ENCODE measurements at places on chromosomes 5 and 9.

GRCh38 chr5:124395926-124396325 is 350.5 kb downstream of the ZNF608 start:
- DNase-seq = no peak

GRCh38 chr5:43008363-43009153 is 31.6 kb downstream of the ANXA2R start:
- DNase-seq = no peak

- DNase-seq = no peak
These were observed 140.1 kb downstream of the FGF1 start for GRCh38 chr5:142545650-142546322.

DNA sequence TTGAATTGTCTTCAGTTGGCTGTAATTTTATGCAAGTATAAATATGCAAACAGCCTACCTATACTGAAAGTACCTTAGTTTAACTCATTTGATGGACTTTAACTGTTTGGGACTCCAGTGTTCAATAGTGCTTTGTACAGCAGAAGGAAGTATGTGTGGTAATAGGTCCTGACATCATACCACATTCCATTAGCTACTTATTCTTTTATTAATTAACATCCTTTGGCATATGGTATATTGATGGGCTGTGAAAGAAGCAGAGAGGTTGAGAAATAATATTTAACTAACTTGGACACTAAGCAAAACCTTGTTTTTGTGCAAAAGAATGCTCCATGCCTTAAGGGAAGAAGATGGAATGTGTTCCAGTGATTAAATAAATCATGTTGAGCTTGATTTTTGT is 97.6 kb upstream of the SEMA6A start:
- DNase-seq = no peak

GRCh38 chr5:55364537-55365055 is 56.8 kb downstream of the MTREX start:
- DNase-seq = no peak

DNA sequence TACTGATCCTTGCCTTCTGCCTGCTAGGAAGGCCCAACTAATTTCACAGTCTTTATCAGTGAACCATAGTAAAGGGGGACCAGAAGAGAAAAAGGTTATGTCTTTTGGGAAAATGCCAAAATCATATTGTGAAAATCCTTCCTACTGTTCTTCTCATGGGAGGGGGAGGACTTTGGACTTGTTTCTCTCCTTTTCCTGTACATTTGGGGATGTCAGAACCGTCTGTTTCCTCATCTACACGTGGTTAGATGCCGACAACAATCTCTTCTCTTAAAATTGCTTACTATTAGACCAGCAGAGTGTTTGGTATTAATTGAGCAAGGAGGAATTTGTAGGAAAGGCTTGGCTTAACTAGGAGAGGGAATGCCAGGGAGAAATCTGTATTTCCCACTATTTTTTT is 77.2 kb downstream of the TMC1 start:
- DNase-seq = no peak

DNA sequence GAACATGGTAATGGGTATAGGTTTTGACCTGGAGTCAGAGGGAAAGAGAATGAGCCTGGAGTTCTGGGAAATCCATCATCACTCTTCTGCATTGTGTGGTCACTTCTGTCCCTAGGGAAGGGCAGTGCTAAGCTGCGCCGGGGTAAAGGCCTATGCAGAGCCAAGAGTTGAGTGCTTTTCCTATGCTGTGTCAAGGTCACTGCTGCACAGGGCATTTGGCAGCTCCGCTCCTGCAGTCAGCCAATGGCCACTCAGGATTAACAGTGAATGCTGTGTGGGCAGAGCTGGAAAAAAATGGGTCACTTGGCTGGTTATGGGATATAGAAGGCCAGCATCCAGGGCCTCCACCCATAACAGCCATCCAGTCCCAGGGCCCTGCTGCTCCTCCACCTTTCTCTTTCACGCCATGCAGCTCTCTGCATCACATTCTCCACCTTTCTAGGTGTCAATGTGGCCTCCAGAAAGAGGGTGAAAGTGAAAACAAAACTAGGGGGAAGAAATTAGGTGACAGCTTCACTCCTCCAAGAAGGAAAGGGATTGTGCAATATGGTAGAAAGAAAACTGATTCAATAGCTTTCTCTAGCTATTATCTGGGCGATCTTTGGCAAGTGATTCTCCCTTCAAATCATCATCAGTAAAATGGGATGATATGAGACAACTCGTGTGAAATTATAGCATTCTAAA is 279.3 kb upstream of the ANKRD55 start:
- DNase-seq = no peak

DNA sequence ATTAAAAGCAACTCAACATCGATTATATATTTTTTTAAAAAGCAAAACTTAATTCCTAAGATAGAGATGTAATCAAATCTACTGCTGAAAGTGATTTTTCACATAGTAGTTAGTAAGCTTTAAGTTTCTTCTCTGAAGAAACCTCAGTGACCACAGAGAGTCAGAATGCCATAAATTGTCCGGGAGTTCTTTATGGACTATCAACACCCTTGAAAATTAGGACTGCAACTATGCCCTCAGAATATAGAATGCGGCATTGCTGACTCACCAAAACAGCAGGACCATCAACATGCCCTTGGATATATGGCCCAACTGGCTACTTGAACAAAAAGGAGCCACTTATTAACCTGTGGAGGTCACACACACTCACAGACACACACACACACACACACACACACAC is 228.9 kb upstream of the SNX2 start:
- no peak for DNase-seq

DNA sequence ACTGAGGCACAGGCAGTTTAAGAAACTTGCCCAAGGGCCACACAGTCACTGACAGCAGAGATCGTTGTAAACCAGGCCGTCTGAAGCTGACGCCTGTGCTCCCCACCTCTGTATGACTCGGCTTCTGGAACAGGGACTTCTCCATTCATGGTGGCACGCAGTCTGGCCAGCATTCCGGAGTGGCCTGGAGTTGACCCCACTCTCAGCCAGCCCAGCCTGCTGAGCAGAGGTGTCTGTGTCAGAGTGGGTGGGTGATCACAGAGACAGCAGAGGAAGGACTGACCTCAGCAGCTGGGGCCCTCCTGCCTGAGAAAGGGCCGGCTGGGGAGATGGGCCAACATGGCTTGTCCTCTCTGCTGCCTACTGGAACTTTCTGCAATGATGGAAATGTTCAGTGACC is 12.6 kb downstream of the LRSAM1 start:
- DNase-seq = no peak

GRCh38 chr5:135307143-135307903 is 91.7 kb downstream of the MACROH2A1 start:
- DNase-seq = no peak

GRCh38 chr9:38360839-38361472 is 31.5 kb upstream of the ALDH1B1 start:
- no peak for DNase-seq

DNA sequence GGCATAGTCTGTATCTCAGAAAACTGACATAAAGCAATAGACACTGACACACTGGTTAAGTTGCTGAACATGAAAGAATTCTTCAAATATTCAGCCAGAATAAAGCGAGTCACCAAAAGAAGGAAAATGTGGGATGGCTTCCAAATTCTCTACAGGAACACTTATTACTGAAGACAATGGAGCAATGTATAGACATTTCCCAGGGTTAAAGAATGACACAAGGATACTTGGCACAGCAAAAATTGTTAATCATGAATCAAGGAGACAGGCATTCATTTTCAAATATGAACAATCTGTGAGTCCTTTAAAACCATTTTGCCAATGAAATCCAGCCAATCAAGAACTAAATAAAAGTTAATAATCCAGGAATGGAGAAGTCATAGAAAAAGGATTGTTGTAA is 92.5 kb downstream of the MTX3 start:
- no peak for DNase-seq

DNA sequence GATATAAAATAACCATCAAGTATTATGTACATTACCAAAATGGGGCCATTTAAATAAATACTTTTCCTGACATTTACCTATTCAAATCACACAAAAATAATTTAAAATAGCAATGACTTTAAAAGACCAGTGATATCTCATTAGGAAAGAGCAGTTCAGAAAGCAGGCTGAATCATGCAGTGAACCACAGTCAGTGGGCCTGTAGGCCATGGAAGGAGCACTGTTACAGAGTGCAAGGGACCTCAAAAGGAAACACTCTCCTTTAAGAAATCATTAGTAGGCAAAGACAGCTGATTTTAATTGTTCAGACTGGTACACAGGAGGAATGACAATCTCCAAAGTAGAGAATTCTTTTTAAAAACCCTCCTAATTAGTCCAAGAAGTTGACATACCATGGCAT is 283.5 kb upstream of the EFNA5 start:
- no peak for DNase-seq

DNA sequence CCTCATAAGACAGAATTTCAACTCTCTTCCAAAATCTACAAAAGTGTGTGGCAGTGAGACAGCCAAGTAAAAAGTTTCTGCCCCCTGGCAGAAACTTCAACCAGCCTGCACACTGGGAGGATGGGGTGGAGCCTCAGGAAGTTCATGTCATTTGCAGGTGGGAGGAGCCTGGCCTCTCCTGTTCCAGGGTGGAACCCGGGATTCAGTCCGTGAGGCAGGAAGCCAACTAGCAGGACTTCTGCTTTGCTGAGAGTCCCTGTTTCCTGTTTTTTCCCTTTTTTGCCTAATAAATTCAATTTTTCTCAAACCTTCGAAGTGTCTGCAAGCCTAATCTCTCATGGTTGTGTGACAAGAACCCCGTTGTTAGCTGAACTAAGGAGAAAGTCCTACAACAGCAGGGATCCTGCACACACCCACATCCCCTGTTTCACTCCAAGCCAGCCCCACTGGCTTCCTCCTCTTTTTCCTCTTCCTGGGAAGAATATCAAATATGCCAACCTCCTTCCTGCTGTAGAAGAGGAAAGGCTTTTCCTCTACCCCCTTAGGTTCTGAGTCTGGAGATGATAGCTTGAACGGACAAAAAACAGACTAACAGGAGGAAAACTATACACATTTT is 69.3 kb downstream of the ALDH7A1 start:
- no peak for DNase-seq

DNA sequence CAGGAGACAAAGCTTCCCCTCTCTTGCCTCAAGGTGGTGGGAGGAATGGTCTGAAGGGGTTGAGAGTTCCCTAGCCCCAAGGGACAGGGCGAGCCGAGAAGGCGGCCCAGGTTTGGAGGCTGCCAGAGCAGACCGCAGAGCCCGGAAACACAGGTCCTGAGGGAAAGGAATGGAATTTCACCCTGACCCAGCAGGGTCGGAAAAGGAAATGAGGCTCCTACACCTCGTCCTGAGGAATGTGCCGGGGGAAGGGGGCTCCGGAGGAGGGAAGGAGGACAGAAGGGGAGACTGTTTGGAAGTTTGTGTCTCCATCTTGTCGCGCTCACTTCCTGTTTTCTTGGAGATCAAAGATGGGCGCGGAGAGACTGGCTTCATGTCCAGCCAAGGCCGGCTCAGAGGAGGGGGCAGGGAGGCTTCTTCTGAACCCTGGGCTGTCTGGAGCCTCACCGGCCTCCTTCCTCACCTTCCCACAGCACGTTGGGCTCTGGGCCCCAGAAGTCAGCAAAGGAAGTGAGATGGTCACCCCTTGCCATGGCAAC is 9.6 kb downstream of the ENG start:
- DNase-seq = no peak

DNA sequence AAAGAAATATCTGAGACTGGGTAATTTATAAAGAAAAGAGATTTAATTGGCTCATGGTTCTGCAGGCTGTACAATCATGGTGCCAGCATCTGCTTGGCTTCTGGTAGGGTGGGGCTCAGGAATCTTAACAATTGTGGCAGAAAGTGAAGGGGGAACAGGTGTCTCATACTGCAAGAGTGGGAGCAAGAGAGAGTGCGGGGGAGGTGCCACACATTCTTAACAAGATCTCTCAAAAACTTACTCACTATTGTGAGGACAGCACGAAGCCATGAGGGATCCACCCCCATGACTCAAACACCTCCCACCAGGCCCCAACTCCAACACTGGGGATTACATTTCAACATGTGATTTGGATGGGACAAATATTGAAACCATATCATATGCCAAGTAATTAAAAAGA is 70.1 kb upstream of the PANK3 start:
- DNase-seq = no peak

- DNase-seq = no peak
These were observed 334.4 kb upstream of the ACTBL2 start for GRCh38 chr5:57817001-57817453.

DNA sequence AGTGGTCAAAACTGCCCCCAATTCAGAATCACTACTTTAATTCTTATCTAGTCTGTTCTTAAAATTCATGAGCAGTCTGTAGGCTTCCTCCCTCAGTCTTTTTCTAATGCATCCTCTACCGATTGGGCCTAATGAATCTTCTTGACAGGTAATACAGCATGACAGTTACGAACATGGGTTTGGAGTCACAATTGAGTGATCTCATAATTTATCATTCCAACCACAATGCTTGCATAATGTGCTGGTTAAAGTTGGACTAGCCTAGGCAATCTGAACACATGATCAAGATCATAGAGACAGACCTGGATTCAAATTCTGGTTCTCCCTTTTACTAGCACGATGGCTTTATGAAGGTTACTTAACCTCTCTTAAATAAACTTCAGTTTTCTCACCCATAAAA is 33.1 kb upstream of the SETD9 start:
- DNase-seq = no peak

- DNase-seq = no peak
These were observed 71.7 kb downstream of the ADAMTS2 start for GRCh38 chr5:179273441-179274145.

DNA sequence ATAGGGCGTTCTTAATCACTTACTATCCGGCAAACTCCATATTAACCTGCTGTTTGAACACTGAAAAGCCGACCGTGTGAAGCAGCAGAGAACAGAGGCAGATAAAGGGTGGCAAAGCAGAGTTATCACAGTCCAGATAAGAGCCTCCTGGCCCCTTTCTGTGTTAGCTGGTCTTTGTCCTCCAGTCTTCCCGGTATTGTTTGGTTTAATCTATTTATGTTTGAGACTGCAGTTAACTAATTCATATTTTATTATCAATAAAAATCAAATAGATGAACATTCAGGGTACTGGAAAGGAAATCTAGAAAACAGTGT is 6.0 kb upstream of the HTR4 start:
- DNase-seq = no peak

GRCh38 chr5:107456281-107456715 is 214.4 kb downstream of the EFNA5 start:
- DNase-seq = no peak

GRCh38 chr5:23139338-23140171 is 286.4 kb upstream of the CDH12 start:
- no peak for DNase-seq

- no peak for DNase-seq
These were observed 66.5 kb downstream of the NDFIP1 start for GRCh38 chr5:142175039-142175438.

DNA sequence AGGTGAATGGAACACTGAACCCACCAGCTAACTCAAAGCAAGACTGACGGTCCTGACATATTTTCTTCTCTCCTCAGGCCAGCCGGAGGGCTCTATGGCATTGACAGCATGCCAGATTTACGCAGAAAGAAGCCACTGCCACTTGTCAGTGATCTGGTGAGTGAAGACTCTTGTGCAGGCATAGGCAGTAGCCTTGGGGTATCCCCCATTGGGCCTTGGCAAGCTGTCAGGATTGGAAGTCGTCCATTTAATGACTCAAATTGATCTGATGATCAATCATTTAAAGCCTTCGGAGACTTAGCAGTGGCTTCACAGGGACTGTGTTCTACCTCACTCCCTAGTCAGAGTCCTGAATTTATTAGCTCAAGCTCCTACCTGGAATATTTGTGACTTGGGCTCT is 119.7 kb upstream of the RUSC2 start:
- no peak for DNase-seq
